Heart left ventricle (tissue), 16 donors: ENCODE measurements at places on chromosomes 3 and 15.

GRCh38 chr3:123750659-123751420, 133.3 kb downstream of the MYLK start:
- DNase-seq: no peak

DNA sequence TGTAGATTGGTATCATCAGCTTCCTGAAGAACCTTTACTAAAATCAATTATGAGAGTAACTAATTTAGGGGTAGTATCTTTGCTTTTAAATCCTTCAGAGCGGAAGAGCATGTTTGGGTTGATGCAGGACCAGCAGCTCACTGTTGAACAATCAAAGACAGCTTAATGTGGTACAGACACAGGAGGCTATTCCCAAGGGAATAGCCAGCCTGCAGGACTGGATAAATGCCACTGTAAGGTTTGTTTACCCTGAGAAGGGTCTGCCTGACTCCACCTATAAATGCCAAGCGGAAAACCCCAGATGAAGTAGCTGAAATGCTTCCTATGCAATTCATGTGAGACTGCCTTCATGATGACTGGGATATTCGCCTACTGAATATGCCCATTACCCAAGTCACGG, 16.0 kb upstream of the STAC start:
- DNase-seq: no peak

DNA sequence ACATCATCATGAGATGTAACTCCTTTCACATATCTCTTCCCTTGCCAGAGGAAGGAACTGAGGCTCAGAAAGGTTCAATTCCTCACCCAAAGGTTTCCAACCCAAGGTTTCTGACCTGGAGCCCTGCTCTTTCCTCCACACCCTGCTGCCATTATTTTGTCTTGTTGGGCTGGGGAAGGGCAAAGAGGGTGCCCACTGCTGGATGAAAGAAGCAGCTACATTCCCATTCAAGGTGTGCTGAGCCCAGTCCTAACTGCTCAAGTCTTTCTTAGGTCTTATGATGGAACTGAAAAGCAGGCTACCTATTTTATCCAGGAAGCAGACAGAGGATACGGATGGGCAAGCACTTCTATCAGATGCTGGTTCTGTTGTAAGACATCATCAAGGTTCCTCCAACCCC, 258.0 kb upstream of the CTDSPL start:
- no peak for DNase-seq

DNA sequence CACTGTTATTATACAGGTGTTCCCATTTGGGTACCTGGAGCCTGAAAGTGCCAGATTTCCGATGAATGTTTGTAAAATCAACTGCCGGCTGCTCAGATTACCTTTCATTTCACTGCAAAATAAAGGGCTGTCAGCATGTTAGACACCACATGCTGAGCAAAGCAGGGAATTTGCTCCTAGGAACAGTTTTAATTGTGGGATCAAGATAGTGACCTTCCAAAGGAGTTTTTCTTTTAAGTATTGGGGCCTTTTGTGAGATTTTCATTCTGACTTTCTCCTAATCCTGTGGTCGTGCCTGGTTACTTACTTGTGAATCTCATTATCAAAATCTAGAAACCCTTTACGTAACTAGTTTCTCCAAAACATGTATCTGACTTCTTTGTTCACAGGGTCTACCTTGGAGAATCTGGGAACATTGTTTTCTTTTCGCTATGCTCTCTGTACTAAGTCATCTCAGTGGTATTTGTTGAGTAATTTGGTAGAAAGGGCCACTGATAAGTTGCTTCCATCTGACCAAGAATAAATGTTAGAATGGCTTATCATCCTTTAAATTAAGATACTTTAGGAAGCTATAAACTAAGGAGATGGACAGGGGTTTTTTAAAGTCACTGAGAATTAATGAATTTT, 40.8 kb upstream of the LRTM1 start:
- no peak for DNase-seq

GRCh38 chr3:134105876-134106556, 76.3 kb upstream of the SLCO2A1 start:
- no peak for DNase-seq

DNA sequence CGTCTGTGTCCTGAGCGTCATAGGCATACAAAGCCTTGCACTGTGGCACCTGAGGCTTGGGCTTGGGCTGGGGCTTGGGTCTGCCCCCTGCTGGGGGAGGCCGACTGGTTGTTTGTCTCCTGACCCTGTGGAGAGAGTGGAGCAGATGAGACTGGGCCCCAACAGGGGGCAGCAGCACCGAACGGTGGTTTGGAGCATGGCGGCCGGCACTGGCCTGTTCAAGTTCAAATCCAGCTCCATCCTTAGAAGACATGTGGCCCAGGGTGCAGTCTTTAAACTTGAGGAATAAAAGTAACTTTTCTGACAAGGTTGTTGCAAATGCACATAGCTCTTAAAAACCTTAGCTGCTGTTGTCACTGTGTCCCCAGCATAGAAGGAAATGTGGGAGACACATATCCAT, 33.3 kb downstream of the CCNB2 start:
- no peak for DNase-seq

- peak; percentile 46 for DNase-seq
Observed at GRCh38 chr3:30578479-30578878, 27.9 kb upstream of the TGFBR2 start.

DNA sequence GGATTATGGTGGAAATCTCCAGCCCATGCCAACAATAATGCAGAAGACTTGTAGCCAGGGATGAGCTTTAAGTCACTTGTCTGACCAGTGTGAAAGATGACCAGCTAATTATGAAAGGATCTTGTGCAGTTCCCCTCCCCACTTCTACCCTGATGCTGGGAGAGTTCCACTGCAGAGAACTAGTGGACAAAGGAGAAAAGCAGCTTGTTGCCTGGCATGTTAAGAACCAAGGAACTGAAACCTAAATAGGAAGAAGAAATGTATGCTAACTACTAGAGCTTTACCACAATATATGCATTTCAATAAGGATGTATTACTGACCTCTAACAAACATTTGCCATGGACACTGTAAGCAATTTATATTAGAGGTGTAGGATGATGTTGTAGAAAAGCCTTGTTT, 52.2 kb upstream of the CSTA start:
- no peak for DNase-seq

- DNase-seq: no peak
Observed at GRCh38 chr3:77795013-77795412, 755.1 kb downstream of the ROBO2 start.

DNA sequence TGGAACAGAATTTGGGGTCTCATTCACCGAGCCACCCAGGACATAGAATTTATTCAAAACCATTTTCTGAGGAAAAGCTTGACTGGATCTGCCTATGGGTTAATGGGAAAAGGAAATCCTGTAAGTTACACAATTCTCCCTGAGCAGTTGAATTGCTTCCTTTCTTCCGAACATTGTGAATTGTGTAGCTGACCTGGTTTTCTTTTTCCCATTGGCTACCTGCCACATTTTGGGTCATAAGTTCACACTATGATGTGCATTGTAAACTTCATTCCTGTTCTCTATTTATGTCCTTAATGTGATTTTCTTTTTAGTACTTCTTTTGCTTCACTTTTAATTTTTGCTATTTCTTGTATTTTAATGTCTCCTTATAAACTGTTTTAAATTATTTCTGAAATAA, 386.0 kb upstream of the LRRC3B start:
- peak; percentile 61 for DNase-seq

DNA sequence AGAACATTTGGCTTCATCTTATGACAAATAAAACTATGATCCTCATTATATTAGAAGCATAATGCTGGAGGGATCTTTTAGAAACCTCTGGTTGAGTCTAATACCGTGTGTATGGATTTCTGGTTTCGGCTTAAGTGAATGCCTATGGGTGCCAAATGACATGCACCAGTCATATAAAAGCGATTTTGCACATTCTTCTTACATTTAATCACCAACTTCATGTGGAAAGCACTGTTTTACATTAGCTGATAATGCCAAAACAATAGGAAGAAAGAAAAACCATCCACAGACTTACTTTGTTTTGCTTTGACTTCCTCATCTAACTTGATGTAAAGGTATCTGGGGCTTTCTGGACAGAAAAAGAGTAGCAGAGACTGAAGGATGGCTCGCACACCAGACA, 20.9 kb downstream of the SLC2A2 start:
- DNase-seq: no peak

DNA sequence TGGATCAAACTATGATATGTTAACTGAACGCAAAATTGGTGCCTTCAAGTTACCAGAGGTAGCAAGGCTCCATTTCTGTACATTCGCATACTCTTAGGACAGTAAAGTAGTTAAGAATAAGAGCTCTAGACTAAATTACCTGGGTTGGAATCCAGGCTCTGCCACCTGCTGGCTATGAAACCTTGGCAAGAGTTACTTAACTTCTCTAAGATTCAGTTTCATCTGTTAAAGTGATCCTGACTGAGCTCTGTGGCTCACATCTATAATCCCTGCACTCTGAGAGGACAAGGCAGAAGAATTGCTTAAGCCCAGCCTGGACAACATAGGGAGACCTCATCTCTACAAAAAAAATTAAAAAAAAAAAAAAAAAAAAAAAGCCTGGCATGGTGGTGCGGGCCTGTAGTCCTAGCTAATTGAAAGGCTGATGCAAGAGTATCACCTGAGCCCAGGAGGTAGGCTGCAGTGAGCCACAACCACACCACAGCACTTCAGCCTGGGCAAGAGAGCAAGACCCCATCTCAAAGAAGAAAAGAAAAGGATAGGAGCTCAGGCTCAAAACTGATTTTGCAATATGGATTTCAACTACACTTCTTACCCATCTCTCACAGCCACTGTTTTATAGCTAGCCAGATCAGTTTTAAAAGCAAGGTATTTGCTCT, 21.3 kb downstream of the GSK3B start:
- no peak for DNase-seq

DNA sequence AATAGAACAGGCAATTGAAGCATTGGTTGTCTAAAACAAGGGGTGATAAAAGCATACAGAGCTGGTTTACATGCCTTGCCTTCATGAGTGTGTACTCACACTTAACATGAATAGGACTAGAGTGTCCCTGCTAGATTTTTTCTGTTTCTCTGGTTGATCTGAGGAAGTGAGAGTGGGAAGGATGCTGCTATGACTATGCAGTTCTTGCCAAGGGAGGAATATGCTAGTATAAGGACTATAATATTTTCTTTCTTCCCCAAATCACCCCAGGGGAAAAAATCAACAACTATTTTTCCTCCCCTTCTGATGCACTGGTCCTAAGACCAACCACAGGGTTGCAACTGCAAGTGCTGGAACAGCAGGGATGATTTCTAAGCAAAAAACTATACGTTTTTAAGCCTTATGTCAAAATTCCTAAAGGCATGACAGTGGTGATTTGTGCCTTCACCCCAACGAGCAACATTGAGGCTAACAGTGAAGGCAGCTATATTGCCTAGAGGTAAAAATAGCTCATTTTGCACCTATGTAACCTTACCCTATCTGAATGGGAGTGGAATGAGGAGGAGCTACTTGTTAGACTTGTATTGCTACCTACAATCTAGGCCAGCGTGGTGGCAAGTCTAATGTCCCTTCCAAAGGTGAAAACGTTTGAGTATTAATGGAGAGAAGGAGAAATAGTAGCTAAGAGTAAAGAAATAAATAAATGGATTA, 33.5 kb upstream of the USP8 start:
- no peak for DNase-seq

DNA sequence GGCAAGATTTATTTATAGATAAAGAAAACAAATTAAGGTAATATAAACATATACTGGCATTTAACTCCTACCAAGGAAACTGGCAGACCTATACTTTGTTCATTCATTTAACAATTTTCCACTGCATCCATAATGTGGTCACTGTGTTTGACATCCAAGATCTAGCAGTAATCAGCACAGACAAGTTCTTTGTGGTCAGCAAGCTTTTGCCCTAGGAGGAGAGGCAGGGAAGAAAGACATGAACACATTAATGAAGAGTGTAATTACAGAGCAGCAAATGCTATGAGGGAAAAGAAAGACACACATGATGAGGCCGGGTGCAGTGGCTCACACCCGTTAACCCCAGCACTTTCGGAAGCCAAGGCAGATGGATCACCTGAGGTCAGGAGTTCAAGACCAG, 34.4 kb downstream of the SUCLG2 start:
- DNase-seq: no peak

GRCh38 chr3:37510755-37511154, 336.4 kb upstream of the LRRFIP2 start:
- no peak for DNase-seq

DNA sequence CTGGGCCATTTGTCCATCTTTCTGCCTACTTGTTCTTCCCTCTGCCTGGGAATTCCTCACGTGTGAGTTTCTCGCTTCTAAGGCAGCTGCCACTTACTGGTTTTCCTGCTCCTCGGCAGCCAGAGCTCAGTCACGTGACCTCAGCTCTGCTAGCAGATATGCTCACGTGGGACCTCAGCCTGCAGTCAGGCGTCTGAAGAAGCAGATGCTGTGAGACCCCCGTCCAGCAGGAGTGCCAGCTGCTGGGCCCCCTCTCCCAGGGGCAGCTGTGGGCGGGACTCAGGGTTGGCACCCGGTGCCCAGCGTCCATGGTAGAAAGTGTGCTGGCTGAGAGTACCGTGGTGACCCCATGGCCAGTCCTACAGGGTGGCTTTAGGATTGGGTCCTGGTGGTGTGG, 161.3 kb upstream of the TLE3 start:
- peak; percentile 73 for DNase-seq

GRCh38 chr3:125589547-125590122, 5.7 kb downstream of the OSBPL11 start:
- no peak for DNase-seq

DNA sequence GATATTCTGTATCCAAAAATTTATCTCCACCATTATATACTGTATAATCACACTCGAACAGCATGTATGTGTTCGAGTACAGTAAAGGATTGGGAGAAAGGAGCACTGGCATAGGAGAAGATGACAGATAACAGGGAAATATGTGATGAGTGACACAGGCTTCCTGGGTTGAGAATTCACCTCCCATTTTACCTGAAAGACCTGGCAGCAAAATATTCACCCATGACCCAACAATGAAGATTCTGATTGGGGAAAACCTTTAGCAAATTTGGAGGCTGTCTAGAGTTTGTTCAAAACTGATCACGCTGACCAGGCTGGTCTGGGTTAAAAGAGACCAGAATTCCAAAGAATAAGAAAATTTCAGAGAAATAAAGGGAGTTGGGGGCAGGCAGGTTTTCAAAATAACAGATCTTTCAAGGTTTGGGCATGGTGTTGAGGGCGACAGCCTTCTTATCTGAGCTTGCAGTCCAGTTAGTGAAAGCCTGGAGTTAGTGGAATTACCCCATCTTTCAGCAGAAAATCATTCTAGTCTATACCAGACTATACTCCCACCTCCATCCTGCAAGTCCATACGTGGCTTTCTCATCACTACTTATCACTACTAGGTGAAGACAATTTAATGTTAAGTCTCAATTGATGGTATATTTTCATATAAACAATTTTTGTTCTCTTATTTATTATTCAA, 42.8 kb upstream of the RSL24D1 start:
- DNase-seq: no peak

GRCh38 chr3:124576565-124577493, 153.4 kb upstream of the UMPS start:
- DNase-seq: no peak

GRCh38 chr15:70400766-70401541, 303.2 kb upstream of the TLE3 start:
- DNase-seq: no peak
